ENCODE measurements at places on chromosomes 5 and 9.

DNA sequence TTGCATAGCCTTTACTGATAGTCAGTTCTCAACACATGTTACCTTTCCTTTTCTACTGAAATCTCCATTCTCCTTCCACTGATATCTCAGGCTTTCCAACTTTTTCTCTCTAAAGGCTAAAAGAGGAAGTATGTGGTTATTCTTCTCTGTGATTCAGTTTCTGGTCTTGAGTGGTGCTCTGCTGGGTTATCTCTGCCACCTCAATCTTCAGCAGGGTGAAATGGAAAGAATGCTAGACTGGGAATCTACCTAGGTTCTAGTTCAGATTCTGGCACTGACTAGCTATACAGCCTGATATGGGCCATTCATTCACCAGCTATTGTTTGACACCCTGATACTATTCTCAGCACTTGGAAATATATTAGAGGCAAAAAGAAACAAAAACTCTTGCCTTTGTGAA lies 124.9 kb upstream of the GRIA1 start:
- DNase-seq: no peak

- DNase-seq: peak; percentile 41
These were observed 116.9 kb upstream of the KLF9 start for GRCh38 chr9:70531311-70531710.

DNA sequence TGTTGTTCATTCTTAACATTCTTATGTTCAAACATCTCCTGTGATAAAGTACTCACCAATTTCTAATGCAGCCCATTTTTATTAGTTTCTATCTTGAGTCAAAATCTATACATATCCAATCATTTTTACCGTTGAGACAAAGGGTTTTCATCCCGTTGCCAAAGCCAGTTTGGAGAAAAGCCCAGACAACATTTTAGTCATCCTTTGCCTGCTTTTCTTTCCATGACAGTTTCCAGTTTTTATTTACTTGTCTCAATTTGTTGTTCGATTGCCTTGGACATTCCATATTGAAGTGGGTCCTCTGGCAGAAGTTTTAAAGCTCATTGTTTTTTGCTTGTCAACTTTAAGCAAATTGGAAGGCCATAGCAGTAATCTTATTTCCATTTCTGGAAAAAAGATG lies 123.9 kb downstream of the RAB3C start:
- DNase-seq: no peak

DNA sequence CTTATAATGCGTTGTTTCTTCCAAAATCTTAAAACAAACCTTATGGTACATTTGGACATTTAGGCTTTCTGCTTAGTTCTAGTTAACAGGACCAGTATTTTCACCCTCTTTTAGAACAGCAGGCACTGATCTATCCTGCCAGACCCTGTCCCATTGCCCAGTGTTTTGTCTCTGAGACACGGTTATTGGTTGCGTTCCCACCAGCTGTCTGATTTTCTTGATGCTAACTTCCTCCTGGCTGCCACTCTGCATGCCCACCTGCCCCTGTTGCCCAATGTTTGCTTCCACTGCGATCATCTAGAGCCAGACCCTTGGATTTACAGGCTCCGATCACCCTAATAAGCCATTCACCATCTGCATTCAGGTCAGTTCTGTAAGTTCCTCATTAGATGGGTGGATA lies 506.0 kb upstream of the CDH6 start:
- DNase-seq: no peak

- DNase-seq: no peak
These were observed 79.8 kb downstream of the CDO1 start for GRCh38 chr5:115736690-115737005.

- no peak for DNase-seq
These were observed 262.3 kb downstream of the AUH start for GRCh38 chr9:91099436-91099835.

- DNase-seq: no peak
These were observed 1369.8 kb upstream of the CDH9 start for GRCh38 chr5:28408186-28408585.
